ENCODE measurements at places on chromosomes 7 and 10.

GRCh38 chr10:132685101-132685891 lies 100.7 kb downstream of the NKX6-2 start:
- DNase-seq: peak; percentile 61

DNA sequence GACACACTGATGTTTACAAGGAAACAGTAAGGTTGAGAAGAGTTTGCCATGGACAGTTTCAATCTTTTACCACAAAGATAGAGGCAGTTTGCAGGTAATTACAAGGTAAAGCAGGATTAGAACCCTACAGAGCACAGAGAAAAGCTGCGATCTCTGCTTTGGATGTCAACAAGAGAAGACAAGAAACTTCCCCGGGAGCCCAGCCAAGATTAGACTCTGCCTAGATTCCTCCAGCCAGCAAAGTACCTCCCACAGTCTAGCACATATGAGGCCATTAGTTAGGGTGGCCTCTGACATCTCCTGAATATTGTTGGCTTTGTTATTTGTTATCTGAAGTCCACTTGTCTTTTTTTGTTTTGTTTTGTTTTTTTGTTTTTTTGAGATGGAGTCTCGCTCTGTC lies 178.1 kb downstream of the CALN1 start:
- DNase-seq: no peak

GRCh38 chr7:41578700-41579099 lies 124.2 kb downstream of the INHBA start:
- no peak for DNase-seq

- DNase-seq: no peak
Observed at GRCh38 chr10:91271886-91272285, 51.4 kb downstream of the PCGF5 start.

- DNase-seq: no peak
Observed at GRCh38 chr7:14229047-14229446, 239.6 kb upstream of the ETV1 start.

DNA sequence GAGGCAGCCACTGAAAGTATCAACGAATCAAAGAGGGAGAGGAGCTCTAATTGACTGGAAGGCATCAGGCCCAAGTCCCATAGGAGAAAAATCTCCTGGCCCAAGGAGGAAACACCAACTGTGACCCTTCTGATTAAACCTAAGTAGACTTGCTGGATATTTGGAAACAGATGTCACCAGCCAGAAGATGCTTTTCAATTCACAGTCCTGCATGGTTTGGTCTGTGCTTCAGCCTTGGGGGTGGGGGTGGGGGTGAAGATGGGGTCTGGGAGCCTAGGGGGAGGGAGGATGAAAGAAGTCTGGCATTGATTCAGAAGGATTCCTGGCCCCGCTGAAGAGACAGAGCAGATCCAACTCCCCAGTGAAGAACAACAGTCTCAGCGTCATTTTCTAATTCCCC lies 623.7 kb downstream of the PARD3 start:
- no peak for DNase-seq

- no peak for DNase-seq
Observed at GRCh38 chr10:2899246-2899951, 167.9 kb upstream of the PFKP start.

- no peak for DNase-seq
Observed at GRCh38 chr10:77727481-77727880, 89.9 kb upstream of the KCNMA1 start.

DNA sequence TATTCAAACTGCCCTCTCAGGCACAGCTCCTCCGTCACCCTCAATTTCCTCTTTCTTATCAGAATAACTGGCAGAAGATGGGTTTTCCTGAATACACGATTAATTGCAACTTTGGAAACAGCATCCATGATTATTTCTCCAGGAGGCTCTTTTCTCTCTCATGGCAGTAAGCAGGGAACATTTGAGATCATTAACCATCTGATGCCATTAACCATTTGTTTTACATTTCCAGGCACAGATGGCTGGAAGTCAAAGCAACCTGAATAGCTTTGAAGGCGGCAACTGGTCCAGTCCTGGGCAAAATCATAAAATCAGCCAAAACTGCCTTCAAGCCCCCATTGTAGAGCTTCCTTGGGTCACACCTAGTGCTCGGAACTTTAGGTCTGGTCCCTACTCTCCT lies 289.5 kb upstream of the AOAH start:
- no peak for DNase-seq

- DNase-seq: no peak
Observed at GRCh38 chr7:514651-515598, 4.7 kb downstream of the PDGFA start.

- DNase-seq: no peak
Observed at GRCh38 chr10:36073796-36074345, 431.8 kb upstream of the FZD8 start.

- no peak for DNase-seq
Observed at GRCh38 chr7:29900745-29901144, 88.9 kb downstream of the SCRN1 start.

GRCh38 chr10:75655791-75656451 lies 224.5 kb downstream of the LRMDA start:
- no peak for DNase-seq
